NCI-H1092 (cell line): ENCODE measurements at places on chromosomes 16 and 17.
A peak's percentile ranks its signal among the peaks of the same experiment; 100 is the strongest.

DNA sequence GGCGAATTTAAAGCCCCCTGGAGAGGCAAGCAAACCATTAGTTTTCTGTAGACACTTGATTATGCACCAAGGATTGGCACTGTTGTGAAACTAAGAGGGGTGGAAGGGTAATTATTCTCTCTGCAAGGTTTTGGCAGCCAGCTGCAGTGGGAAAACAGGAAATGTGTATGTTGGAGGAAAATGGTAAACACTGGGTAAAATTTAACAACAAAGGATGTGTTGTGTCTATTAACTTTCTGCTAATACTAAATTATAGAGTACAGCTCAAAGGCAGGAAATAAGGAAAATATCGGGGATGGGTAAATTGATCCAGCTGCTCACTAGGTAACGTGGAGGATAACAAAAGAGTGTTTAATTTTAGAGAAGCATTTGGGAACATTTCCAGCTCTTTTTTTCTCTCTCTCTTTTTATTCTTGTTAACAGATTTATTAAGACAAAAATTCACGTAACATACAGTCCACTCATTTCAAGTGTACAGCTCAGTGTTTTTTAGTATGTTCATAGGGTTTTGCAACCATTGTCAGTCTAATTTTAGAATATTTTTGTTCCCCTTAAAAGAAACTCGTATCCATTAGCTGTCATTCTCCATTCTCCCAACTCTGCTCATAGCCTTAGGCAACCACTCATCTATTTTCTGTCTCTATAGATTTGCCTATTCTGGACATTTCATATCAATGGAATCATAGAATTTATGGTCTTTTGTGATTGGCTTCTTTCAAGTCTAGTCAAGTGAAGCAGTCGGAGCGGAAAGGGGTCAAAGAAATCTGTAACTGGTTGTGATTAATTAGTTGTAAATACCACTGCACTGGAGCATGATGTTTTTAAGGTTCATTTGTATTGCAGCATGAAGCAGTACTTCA is 41.8 kb downstream of the TANGO6 start:
- DNase-seq = peak; percentile 88

DNA sequence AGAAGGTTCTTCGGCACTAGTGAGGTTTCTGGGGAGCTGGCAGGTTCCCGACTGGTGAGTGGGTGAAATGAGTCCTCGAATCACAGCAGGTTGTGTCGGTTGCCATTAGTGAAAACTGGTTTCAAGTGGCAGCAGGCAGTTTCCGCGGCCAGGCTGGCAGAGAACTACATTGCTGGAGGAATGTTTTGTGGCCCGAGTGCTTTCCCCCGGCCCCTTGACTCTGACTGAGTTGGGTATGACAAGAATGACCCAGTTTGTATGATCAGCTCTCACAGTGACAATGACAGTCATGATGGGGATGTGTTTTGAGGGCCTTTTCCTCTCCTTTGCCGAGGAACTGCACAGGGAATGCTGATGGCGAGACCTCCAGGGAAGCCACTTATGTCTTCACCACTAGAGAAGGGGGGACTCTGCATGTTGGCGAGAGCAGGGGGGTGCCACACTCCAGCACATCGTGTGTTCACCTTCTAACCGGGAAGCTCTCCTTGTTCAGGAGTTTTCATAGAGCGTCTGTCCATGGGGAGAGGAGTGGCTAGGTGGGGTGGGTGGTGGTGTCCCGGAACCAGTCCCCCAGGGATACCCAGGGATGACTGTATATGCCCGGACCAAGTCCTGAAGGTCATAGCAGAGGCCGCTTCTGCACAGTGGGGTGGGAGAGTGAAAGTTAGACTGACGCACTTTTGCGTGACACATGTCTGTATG is 206.0 kb upstream of the CHMP6 start:
- DNase-seq = peak; percentile 89

DNA sequence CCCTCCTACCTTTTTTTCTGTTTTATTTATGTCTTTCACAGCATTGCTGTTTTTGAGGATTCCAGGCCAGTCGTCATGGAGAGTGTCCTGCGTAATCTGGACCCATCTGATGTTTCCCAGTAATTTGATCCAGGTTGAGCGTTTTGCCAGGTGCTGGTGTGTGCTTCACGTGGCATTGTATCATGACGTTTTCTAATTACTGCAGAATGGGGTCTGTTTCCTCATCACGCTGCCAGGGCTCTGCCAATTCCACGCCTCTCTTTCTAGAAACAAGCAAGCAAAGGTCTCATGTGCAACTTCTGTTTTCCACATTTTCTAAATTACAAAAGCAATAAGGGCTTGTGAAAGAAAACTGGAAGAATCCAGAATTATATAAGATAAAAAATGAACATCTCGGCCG is 28.3 kb upstream of the BHLHA9 start:
- peak; percentile 70 for DNase-seq

DNA sequence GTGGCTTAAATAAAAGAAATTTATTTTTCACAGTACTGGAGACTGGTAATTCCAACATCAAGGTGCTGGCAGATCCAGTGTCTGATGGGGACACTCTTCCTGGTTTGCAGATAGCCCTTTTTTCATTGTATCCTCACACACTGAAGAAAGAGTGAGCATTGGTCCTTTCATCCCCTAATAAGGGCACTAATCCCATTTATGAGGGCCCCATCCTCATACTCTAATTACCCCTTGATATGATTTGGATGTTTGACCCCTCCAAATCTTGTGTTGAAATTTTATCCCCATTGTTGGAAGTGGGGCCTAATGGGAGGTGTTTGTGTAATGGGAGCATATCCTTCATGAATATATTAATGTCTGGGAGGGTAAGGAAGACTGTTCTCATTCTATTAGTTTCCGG is 9.4 kb upstream of the FAM20A start:
- DNase-seq = no peak

DNA sequence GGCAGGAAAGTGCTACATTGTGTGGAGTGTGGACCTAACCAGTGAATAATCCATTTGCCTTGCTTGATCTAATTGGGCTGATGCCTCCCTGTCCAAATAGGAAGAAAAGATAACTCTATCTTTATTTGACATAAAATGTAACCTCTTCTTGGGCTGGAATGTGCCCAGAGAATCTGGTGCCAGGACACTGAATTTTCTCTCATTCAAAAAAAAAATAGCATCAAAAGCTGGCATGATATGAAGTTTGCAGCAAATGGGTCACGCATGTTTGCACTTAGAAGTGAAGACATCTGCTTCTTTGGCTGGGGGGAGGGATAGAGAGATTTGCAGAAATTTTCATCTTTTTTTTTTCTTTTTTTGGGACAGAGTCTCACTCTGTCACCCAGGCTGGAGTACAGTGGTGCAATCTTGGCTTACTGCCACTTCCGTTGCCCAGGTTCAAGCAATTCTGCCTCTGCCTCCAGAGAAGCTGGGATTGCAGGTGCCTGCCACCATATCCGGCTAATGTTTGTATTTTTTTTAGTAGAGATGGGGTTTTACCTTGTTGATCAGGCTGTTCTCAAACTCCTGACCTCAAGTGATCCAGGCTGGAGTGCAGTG is 478.2 kb upstream of the EEF2KMT start:
- DNase-seq = no peak

DNA sequence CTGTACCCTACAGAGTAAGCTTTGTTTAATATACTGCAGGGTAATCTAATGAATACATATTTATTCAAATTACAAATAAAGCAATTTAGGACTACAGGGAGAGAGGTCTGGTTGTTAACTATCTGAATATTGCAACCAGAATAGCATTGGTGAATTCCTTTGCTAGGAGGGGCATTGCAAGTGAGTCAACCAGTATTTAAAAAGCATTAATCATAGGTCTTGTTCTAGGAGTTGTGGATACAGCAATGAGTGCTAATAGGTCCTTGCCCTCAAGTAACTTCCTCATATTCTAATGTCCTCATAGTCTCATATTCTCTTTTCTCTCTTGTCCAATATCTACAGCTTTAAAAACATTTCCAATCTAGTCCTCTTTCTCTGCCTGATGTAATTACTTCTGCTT is 531.4 kb downstream of the CDH11 start:
- DNase-seq = no peak
